ENCODE measurements at places on chromosomes 1 and 21. TPM values are rescaled to one million over a fixed set of nuclear protein-coding genes. Genes with fewer than 3 reads are reported as not detected.

The SUMO3 gene
- polyA plus RNA-seq = 61.7 TPM

- no peak for DNase-seq
Measured at GRCh38 chr1:14551386-14551785, 47.1 kb upstream of the KAZN start.

GRCh38 chr1:33369081-33369480 is 48.2 kb upstream of the A3GALT2 start:
- no peak for DNase-seq

DNA sequence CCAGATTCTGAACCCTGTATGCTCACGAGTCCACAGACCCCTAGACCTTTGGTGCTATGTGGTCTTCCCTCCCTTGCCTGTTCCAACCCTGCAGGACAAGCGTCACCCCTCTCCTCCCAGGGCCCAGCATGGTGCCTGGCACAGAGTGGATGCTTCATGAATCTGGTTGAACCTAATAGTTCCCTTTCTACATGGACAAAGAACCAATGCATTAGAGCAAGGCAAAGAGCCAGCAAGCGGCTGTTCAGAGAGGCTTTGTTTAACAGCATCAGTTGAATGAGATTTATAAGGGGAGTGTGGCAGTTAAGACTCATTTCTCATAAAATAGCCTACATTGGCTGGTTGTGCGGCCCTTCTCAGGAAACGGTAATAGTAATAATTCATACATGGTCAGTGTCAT is 14.9 kb downstream of the SLC26A9 start:
- no peak for DNase-seq

DNA sequence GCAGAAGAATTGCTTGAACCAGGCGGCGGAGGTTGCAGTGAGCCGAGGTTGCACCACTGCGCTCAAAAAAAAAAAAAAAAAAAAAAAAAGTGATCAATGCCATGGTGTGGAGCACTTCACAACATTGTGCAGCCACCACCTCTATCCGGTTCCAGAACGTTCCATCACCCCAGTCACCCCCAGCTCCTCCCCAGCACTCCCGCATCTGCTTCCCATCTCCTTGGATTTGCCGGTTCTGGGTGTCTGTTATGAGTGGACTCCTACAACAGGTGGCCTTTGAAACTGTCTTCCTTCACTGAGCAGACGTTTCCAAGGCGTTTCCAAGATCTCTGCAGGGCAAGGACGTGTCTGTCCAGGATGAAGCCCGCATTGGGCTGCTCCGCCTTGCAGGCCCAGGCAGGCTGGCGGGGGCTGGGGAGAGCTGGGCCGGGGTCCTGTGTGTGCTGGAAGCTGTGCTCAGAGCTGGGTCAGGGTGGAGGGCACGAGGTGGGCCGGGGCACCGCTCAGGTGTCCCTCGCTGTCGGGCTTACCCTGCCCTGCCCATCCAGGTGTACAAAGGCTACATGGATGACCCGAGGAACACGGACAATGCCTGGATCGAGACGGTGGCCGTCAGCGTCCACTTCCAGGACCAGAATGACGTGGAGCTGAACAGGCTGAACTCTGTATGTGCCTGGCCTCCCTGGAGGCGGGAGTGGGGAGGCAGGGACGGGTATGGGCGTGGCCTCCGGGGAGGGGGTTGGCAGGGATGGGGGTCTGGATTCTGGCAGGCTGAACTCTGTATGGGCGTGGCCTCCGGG is 14.9 kb upstream of the LRRC3 start:
- no peak for DNase-seq

The B3GALNT2 gene
- 24.9 TPM for polyA plus RNA-seq

The OR2M7 gene
- polyA plus RNA-seq = not detected

- DNase-seq = no peak
Measured at GRCh38 chr1:115924770-115925169, 51.5 kb upstream of the SLC22A15 start.
